Activated CD4-positive, alpha-beta T cell treated with anti-CD3 and anti-CD28 coated beads, Interleukin-2, amount 50 U/mL, for 16 hours (primary cell): ENCODE measurements at places on chromosomes 4 and X.

DNA sequence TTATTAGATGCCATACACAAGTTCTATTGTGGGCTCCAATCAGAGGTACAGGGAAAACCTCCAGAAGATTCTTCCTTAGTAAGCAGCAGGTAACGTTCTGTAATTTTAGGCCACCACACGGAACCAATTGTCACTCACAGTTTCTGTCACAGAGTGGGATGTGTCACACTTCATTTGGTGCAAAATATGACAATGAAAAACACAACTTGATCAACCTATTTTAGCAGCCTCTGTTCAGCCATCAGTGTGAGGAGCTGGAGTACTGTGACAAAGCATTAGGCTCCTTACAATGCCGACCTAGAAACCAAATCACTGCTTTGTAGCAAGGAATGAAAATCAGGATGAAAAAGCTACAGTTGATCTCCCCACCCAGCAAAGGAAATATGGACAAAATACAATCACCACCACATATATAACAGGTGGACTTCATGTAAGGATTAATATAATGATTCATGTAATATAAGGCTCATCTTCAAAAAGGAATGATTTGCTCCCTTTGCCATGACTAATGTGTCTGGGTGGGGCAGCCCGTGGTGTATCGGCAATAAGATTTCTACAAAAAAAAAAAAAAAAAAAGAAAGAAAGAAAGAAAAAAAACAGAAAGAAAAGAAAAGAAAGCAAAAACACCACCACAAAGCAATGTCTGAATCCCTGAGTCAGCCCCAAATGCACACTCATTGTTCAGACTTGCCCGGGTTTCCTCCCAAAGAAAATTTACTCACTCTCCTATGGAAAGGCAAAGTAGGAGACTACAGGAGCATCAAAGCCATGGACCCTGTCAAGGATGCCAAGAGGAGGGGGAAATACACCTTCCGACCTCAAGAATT, 36.0 kb downstream of the SLC9A7 start:
- no peak for DNase-seq

GRCh38 chr4:182126096-182126495, 117.1 kb upstream of the TENM3 start:
- no peak for DNase-seq

GRCh38 chrX:140292961-140293360, 211.9 kb downstream of the SOX3 start:
- DNase-seq = no peak

DNA sequence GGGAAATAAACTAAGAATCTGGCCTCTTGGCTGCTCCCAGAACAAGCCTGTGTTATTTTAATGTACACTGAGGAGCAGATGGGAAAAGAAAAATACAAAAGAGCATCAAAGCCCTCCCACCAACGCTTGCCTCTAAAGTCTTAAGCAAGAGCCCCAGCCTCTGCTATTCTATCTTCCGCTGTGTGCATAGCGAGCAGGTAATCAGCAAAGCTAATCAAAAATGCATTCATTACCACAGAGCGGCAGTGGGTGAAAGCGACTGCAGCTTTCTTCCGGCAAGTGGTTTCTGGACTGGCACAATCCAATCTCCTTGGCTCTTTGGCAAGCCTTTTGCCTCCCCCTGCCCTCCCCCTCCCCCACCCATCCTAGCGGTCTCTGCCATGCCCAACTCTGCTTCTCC, 13.5 kb upstream of the GRIA3 start:
- no peak for DNase-seq

DNA sequence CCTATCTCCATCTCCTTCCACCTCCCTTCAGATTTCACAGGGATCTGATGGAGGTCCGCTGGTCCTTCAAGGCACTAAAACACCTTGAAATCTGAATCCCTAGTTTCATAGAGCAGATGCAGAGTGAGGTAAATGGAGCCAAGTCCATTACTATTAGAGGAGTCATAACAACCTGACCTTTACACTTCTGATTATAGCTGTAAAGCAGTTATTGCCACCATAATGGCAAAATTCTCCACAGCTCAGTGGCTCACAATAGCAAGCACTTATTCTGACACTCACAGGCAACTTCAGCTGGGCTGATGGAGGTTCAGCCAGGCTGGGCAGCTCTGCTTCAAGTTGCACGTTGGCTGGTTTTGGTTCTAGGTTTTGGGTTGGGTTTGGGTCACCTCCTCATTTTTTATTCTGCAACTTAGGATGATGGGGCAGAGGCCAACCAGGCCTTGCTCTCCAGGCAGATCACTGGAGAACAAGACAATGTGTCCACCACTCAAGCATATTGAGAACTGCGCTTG, 51.4 kb upstream of the LRAT start:
- no peak for DNase-seq

GRCh38 chrX:24276015-24276414, 37.9 kb downstream of the SUPT20HL2 start:
- DNase-seq = no peak

DNA sequence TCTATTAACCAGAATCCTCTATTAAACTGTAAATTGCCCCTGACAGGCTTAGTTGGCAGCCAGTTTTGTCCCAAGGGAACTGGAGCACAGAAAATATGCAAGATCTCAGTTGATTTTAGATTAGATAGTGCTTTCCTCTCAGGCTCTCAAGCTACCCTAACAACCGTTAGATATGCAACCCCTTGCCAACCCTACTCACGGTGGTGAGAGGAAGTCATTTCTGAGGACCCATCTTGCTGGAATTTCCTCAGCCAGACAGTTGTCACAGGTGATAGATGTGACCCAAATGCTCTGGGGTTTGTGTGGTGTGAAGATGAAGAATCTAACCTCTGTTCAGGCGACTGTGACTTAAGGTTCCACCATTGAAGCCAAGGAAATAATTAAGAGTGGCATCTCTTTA, 447.1 kb downstream of the MID1IP1 start:
- DNase-seq = no peak

- no peak for DNase-seq
Observed at GRCh38 chr4:125985856-125986255, 671.1 kb downstream of the FAT4 start.

GRCh38 chr4:34043131-34043530, 2201.2 kb downstream of the ARAP2 start:
- DNase-seq = no peak

DNA sequence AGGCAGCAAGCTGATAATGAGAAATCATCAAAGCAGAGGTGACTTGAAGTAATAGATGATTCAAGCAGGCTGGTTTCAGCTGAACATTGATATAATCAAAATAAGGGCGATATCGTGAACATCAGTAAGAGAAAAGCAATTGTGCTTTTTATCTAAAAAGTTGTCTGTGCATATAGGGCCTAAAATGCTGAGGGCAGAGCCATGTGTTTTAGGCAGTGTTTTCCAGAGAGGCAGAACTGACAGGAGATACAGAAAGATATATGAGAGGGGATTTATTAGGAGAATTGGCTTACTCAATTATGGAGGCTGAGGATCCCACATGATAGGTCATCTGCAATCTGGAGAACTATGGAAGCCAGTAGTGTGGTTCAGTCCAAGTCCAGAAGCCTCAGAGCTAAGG, 136.5 kb upstream of the NPY2R start:
- DNase-seq = no peak

- no peak for DNase-seq
Observed at GRCh38 chr4:23866450-23867075, 23.3 kb downstream of the PPARGC1A start.
